ENCODE measurements at places on chromosomes 12 and 14.

- DNase-seq, result no peak
Measured at GRCh38 chr14:45990252-45990651, 661.3 kb downstream of the RPL10L start.

GRCh38 chr14:92513204-92513965 lies at the start of gene RIN3:
RIN3 (plus strand) TSS chr14:92513781; CDS start chr14:92513933, 152 bp downstream.
- peak; percentile 76 for DNase-seq

DNA sequence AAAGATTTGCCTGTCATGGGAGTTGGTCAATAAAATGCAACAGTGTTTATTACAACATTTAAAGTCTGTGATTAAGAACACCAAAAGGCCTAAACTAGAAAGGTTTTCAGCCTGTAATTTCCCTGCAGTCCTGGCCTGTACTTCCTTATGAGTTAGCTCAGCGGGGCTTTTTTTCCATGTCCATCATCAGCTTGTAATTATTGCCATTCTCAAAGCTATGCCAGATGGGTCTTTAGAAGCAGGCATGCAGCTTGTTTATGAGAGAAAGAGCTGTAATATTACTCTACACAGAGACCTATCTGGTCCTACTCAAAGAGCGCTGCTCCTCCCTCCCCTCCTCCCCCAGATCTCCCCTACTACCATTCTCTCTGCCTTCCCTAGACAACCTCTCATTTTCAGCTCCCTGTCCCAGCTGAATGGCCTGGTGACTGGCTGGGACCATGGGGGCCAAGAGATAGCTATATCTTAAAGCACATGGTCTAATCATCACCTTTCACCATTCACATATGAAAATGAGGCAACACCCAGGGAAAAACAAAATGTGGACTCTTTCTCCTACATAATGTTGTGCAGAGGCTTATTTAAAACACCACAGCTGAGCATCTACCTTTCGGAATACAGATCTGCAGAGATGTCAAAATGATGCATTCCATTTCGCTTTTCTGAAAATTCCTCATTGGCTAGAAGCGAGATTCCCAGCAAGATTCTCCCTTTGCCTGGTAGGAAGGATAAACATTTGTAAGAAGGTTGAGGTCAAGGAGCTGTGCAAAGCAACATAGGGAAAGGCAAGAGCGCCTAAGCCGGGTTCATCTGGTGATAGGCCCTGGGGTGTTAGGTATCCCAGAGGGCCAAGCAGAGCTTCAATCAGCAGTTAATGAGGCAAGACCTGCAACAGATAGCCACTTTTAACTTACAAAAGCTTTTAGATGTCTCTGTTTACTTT lies 209.7 kb upstream of the CDKN3 start:
- no peak for DNase-seq

DNA sequence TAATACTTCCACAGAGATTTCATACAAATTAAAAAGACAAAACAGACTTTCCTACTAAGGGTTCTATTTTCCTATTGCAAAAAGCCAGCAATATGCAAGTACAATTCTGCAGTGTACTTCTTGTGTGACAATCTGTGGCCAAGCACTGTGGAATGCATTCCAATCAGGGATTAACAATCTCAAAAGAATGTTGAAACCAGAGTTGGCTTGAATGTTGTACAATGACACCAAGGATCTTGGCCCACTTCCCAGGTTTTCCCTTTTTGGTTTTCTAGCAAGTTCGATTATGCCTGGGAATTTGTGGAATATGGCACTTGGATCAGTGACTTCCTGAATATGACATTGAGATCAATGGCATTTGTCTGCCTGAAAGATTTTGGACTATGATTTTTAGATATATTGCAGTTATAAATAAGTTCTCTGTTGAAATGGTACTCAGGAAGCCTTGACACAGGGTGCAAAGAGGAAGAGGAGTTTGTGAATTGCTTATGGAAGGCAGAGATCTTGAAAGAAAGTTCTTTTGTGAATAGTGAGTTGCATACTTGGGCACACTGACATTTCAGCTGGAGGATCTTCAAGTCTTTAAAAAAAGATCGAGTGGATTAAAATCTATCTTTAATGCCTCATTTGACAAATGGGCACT lies 81.4 kb upstream of the FERMT2 start:
- peak; percentile 64 for DNase-seq

DNA sequence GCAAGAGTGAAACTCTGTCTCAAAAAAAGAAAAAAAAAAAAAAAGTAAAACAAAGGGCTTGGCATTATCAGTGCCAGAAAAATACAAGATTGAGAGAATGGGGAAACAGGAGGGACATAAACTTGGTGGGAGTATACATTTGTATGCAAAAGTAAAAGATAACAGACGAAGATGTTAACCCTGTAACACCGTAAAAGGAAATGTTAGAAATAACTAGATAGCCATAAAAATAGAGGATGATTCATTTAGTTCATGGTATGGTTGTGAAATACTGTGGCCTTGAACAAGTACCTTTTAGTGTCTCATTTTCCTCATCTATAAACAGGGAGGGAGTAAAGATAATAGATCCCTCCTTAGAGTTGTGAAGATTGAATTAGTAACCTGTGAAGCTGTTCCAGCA lies 33.3 kb downstream of the ATP2A2 start:
- peak; percentile 55 for DNase-seq

DNA sequence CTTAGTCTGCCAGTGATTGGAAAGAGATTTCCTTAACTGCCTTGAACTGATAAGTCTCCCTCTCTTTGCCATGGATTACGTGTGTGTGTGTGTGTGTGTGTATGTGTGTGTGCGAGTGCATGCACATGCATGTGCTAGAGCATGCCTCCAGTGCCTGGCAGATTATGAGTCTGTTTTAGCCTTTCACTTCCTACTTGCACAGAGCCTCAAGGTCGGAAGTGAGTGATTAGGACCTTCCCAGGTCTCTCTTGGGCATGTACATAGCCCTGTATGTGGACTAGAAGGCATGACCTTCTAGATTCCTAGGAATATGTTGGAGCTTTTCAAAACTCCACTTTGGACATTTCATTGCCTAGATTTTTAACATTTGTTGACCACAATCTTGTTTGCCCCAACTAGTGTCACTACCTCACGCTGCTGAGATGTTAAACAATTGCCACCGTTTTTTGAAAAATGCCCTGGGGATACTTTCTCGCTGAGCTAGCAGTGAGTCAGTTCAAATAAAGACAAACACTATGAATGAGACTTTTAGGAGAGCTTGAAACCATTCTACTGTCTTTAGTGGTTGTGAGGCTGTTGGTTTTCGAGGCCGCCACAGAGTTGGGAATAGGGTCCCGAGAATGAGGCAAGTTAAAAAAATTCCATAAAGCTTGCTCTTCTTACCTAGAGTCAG lies 28.2 kb downstream of the KIAA0586 start:
- no peak for DNase-seq

DNA sequence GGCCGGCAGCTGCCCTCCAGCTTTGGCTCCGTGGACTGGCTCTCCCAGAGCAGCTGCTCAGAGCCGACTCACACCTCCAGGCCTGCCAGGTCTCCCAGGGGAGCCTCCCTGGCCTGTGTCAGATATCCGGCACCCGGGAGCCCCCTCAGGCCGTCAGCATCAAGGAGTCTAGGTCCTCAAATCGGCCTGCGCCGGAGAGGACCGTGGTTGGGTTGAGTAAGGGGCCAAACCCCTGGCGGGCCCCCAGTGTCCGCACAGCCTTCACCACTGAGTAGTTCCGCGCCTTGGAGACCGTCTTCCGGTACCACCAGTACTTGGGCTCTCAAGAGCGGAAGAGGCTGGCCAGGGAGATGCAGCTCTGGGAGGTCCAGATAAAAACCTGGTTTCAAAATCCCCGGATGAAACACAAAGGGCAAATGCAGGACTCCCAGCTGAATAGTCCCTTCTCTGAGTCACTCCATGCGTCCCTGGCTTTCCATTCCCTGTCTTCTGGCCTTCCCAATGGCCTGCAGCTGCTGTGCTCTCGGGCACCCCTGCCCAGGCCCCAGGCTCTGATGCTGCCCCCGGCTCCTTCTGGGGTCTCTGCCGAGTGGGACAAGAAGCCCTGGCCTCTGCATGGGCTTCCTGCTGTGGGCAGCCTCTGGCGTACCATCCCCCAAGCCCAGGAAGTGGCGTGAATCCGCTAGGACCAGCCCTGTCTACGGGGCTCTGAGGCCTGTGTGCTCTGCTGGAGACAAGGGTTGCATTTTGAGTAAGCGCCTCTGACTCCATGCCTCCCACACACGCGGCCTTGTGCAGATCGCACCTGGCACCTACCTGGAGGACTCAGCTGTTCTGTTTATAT lies 245.1 kb upstream of the ATXN7L3B start:
- no peak for DNase-seq

GRCh38 chr12:14275886-14276285 lies 89.6 kb upstream of the ATF7IP start:
- DNase-seq, result no peak

- no peak for DNase-seq
Measured at GRCh38 chr12:52436000-52436827, 2.0 kb upstream of the KRT75 start.

GRCh38 chr12:93502802-93503623 lies 35.7 kb downstream of the MRPL42 start:
- peak; percentile 35 for DNase-seq

- DNase-seq, result no peak
Measured at GRCh38 chr12:97556302-97556779, 93.7 kb downstream of the RMST start.

- no peak for DNase-seq
Measured at GRCh38 chr14:100399052-100399849, 76.1 kb downstream of the SLC25A47 start.

GRCh38 chr12:127559349-127560040 lies 707.5 kb upstream of the TMEM132C start:
- peak; percentile 73 for DNase-seq

Data from GM03348 (cell line).